Bone marrow (tissue), 2 donors: ENCODE measurements at places on chromosomes 12 and 14.

GRCh38 chr12:117792877-117793424 lies 175.8 kb downstream of the KSR2 start:
- no peak for DNase-seq

GRCh38 chr12:49980501-49981349 lies 8.0 kb downstream of the AQP6 start:
- no peak for DNase-seq

DNA sequence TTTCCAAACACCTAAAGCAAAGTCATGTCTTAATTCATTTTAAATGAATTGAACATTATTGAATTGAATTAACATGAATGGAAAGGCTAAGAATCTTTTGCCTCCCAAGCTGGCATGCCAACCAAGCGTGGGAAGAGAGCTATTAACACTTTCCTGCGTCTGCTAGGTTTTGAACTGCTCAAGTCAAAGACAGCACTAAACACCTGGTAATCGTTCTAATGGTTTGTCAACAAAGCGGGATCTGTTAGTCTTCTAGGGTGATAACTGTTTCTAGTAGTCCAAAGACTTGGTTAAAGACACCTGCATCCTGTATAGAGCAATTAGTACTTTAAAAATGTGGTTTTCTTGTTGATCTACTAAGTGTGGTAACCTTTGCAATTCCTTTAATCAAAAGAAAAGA lies 164.2 kb upstream of the HMGA2 start:
- DNase-seq: no peak

DNA sequence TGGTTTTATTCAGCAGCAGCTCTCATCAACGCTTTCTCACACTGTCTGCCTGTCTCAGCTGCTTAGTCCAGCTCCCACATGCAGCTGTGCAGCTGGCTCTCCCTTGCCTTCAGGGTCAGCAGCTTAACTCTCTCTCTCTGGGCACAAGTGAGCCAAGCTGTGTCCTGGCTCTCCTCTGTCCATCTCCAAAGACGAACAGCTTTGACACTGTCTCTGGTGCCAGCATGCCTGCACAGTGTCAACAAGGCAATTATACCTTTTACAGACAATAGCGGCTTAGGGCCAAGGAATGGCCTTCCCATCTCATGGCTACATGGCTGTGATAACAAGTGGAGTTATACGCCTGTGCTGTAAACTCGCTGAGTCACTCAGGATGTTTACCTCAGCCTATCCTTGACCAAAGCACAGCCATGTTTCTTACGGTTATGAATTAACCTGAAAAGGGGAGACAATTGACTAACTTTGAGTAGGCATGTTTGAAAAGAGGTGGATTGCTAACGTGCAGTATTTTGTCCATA lies 38.4 kb upstream of the MANSC4 start:
- DNase-seq: no peak

GRCh38 chr12:116094475-116094874 lies 183.0 kb downstream of the MED13L start:
- no peak for DNase-seq

GRCh38 chr14:50649691-50650090 lies 18.4 kb downstream of the SAV1 start:
- no peak for DNase-seq

DNA sequence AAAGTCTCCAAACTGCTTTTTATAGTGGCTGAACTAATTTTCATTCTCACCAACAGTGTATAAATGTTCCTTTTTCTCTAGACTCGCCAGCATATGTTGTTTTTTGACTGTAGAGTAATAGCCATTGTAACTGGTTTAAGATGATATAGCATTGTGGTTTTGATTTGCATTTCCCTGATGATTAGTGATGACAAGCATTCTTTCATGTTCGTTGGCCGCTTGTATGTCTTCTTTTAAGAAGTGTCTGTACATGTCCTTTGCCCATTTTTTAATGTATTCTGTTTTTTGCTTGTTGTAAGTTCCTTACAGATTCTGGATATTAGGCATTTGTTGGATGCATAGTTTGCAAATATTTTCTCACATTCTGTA lies 404.9 kb downstream of the FLRT2 start:
- no peak for DNase-seq

DNA sequence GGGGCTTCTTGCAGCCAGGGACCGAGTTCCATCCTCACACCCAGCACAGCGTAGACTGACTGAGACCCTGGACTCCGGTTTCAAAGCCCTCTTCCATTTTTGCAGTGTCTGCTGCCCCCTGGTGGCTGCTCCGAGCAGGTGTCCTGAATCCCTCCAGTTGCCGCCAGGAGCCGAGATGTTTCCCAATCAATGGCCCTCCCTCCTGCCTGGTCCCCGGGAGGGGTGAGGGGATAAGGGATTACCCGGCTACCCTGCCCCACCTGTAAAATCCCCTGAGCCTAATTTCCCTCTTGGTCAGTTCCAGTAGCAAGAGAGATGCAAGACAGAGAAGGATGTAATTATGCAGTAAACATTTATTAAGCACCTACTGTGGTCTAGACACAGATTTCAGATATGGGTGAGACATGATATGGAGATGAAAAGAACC lies 55.0 kb downstream of the PHETA1 start:
- peak; percentile 55 for DNase-seq

GRCh38 chr12:12612358-12612757 lies 682 bp downstream of the CREBL2 start:
- no peak for DNase-seq

GRCh38 chr12:21001778-21002177 lies 129.2 kb upstream of the SLCO1B1 start:
- DNase-seq: no peak

- no peak for DNase-seq
Observed at GRCh38 chr14:24162093-24162492, 1.0 kb downstream of the IRF9 start.

DNA sequence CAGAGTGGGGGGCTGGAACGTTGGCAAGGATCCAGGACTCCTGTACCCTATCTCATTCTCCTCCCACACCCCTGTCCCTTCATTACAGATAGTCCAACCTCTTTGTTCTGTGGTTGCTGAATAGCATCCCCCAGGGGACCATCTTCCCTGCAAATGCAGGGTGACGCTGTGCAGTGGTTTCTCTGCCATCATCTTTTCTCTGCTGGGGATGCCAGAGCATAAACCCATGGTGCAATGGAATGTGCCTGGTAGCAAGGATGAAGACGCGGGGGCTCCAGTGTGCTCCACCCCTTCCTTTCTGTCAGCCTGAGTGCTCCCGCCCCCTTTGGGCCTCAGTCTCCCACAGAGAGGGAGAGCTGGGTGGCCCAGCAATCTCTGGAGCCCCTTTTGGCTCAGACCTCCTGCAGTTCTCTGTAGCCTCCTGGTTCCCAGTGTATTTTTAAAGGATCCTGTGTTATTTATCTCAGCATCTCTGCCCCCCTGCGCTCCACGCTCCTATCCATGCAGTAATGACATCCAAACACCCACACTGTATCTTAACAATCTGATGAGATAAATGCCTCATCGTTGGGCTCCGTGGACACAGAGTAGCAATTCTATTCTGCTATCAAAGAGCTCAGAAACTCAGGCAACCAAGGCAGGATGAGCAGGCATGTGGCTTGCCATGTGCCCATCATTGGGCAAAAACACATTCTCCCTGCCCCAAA lies 212.8 kb downstream of the CACNA1C start:
- no peak for DNase-seq

DNA sequence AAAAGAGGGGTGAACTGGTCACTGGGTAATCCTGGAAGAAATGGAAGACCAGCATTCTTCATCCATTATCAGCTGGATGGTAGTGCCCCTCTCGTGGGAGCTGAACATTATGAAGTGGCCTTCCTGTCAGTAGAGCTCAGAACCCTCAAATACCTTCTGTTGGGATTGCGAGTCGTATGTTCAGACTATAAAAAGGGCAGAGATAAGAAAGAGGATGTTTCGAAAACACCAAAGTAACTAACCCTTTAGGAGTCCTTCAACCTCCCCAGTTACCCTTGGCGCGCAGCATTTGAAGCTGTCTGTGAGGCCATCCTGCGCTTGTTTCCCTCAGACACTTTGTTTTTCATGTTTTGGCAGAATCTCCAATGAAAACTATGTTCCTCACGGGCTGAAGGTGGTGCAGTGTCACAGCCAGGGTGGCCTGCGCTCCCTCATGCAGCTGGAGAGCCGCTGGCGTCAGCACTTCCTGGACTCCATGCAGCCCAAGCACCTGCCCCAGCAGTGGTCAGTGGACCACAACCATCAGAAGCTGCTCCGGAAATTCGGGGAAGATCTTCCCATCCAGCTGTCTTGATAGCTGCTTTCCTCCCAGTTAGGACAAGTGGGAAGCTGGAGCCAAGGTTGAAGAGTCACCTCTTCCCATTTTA lies 19.3 kb upstream of the GALNT16 start:
- no peak for DNase-seq

- no peak for DNase-seq
Observed at GRCh38 chr14:100059438-100059781, 5.8 kb upstream of the EVL start.

GRCh38 chr12:57852200-57852599 lies 5.7 kb upstream of the CTDSP2 start:
- no peak for DNase-seq

GRCh38 chr12:64672925-64673409 lies 62.7 kb downstream of the RASSF3 start:
- no peak for DNase-seq
